Astrocyte of the cerebellum (primary cell): ENCODE measurements at places on chromosomes 7 and 10.

DNA sequence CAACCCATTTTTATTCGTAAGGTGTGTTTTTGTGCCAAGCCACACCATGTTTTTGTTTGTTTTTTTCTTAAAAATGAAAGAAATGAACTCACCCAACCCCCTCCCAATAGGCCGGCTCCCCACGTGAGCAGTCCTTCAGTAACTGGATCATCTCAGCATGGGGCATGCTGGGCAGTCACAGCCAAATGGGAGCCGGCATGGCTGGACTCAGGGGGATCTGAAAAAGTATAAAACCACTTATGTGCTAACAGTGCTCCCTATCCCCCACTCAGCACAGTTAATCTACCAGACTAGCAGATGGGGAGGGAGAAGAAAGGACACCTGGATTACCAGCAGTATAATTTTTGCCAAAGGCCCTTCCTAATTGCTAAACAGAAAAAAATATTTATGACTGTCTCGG lies 39.3 kb downstream of the BAZ1B start:
- DNase-seq = peak; percentile 8

DNA sequence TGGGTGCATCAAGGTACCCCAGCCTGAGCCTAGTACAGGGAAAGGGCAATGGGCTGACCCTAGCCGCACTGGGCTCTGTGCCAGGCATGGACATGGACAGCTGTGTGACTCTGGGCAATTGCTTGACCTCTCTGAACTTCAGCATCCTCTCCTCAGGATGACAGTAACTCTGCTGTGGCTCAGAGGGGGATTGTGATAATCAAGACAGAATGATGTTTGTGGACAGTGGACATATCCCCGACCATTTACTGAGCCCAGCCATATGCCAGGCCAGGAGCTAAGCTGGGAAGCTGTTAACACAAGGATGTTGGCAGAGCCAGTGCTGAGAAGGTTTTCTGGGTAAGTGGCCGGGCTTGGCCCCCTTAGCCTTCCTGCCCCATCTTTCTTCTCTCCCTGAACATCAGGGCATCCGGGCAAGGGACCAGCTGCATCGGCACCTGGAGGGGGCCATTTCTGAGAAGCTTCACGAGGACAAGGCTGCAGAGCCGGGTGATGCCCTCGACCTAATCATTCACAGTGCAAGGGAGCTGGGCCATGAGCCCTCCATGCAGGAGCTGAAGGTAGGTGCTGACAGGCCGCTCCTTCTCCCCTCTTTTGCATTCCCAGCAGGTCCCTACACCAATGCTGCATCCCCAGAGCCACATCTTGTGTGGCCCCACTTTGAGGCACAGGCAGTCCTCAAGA lies 3.5 kb downstream of the CYP26C1 start:
- no peak for DNase-seq

DNA sequence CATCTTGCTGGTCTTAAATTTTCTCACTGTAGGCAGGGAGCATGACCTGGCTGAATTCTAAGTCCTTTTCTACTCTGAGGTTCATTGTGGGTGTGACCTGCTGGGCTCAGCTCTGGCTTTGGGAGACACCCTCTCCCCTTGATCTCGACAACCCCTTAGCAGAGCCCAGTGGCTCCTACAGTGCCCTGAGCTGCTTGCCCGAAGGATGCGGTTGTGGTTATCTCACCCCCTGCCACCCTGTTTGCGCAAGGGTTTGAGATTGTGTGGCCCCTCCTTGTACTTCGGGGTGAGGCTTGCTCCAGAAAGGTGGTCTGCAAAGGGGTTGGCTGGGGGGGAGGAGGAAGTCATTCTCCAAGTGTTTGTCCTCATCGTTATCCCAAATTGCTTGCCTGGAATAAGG lies 55.3 kb downstream of the TCF7L2 start:
- DNase-seq = no peak

GRCh38 chr10:43945094-43945730 lies 296.5 kb upstream of the ZNF32 start:
- no peak for DNase-seq

DNA sequence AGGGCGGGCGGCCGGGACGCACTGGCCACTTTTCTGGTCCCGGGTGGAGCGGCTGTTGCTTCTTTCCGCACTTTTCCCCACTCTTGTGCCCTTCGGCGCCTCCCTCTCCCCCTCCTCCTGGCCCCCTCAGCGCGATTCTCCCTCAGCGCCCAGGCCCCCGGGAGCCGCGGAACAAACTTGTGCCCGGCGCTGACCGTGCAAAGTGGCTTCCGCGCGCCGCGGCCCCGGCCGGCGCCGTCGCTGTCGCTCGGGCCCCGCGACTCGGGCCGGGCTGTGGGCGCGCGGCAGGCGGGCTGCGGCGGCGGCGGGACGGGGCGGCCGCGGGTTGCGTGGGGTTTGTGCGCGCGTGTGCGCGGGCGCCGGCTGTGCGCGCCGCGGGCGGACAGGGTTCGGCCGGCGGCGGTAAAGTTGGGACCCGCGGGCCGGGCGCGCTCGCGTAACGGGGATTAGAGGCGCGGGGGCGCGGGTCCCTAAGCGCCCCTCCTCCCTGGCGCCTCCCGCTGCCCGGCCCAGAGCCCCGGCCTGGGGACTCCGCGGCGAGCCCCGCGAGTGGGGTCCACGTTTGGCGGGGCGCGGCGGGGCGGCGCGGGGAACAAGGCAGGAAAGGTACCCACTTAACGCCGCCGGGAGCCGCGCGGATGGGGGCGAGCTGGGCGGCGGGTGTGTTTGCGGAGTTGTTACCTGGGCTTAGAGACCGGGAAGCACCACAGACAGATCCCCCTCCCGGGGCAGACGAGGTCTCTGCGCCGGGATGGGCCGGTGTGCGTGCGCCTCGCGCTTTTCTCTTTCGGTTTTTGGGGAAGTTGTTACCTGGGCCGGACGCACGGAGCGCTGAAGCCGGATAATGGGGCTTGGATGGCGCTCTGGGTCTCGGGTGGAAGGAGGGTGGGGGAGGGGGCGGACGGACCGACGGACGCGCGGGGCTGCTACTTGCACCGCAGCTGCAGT lies 860 bp downstream of the ZEB1 start:
- no peak for DNase-seq

- DNase-seq = no peak
These were observed 71.8 kb upstream of the PPIF start for GRCh38 chr10:79275431-79275851.

GRCh38 chr10:49564461-49565009 lies 25.6 kb upstream of the ERCC6 start:
- no peak for DNase-seq

DNA sequence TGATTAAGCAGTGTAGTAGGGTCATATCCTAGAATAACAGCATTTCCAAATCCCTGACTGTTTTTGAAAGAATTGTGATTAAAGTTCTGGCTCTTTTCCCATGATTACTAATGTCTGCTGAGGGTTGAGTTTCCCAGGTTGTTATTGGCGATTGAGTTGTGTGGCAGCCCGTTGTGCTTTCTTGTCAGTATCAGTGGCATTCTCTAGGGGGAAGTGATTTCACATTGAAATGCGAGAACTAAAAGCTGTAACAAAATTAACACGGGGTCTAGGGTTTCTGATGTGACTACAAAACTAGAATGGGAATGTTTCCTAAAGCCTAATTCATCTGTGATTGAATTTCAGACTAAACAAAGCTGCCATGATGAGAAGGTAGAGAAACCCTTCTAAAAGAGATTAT lies 349.4 kb downstream of the EXOC4 start:
- DNase-seq = peak; percentile 27

- peak; percentile 2 for DNase-seq
These were observed 68.0 kb upstream of the PCDH15 start for GRCh38 chr10:54869022-54869421.

GRCh38 chr10:48759113-48759901 lies 74.6 kb downstream of the WDFY4 start:
- DNase-seq = no peak

DNA sequence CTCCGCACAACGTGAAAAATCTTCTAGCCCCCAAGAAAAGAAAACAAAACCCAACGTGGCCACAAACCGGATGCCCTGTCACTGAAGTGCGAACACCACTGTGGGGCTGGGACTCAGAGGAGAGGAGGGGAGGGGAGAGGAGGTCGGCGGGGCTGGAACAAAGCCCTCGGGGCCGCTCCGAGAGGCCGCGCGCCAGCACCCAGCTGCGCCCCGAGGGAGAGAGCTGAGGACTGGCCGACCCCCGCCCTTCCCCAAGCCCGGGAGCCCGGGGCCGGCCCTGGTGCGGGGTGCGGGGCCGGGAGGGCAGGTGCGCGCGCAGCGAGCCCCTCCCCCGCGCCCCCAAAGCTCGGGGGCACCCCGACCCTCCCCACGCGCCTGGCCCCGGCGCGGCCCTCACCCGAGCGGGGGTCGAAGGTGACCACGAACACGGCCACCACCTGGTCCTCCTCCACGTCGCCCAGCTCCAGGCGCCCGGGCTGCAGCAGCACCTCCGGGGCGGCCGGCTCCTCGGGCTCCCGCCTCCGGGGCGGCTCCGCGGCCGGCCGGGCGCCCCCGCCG lies 398 bp downstream of the DENND11 start:
- no peak for DNase-seq

DNA sequence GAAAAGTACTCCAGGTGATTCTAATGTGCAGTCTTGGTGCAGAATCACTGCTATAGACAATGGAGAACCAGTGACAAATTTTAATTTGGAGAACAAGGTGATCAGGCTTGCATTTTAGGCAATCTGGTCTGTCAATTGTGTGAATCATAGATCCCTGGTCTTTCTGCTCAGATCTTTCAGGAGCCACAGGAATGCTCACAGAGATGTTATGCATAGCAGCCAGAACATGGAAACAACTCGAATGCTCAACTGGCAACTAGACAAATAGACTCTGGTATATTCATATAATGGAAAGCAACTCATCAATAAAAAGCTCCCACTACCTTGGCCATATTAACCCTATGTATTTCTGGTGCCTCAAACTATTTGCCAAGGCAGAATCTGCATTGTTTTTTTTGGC lies 209.1 kb downstream of the PHF14 start:
- peak; percentile 28 for DNase-seq

DNA sequence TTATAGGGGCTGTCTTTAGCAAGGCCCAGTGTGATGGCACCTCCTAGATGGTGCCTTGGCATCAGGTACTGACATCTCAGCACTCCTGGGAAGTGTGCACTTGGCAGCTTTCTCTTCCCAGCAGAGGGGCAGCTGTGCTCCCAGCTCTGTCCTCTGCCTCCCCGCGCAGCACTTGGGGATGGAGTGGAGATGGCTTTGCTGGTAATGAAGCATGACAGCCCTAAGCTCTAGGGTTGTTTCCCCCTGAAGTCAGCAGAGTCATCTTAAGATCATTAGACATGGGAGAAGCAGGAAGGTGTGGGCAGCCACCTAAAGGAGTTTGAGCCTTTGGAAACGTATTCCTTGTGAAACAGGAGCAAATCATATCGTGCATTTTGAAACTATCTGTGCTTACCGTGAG lies 46.7 kb downstream of the HTRA1 start:
- DNase-seq = no peak

- no peak for DNase-seq
These were observed 5.1 kb downstream of the AUTS2 start for GRCh38 chr7:69603351-69603750.

GRCh38 chr7:26233902-26234511 lies 32.5 kb downstream of the CBX3 start:
- no peak for DNase-seq

DNA sequence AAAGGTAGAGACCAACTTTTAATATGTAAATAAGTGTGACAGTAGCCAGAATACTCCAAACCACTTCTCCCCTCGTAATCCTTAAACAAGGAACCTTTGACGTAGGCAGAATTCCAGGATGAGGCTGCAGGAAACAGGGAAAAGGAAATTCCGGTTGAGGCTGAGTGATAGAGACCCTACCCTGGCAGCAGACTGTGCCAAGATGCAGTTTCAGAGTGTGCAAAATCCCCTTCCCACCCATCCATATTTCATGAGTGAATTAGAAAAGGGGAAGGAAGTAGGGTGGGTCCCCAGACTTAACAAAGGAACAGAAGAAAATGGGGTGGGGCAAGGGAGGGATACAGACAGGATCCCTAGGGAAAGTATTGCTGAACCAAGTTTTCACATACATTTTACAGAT lies 143.0 kb downstream of the RAPGEF5 start:
- DNase-seq = no peak

DNA sequence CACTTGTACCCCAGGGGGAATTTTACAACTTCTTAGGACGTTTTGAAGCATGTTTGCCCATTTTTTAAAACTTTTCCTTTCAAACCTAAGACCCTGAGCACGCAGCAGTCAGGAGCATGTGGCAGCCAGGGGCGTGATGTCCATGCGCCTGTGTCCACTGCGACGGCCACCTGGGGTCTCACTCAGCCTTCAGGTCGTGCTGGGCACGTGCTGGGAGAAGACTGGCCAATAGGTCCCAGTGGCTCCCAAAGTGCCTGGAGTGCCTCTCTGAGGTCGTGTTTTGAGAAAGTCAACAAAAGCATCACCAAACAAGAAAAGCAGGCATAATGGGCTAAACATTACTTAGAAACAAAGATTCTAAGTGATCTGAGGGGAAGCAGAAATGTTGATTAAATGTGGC lies 14.8 kb downstream of the LRRC27 start:
- no peak for DNase-seq

- no peak for DNase-seq
These were observed 1.1 kb upstream of the AKR1B1 start for GRCh38 chr7:134459981-134460380.

- DNase-seq = no peak
These were observed 177.9 kb downstream of the RNF133 start for GRCh38 chr7:122520971-122521555.

DNA sequence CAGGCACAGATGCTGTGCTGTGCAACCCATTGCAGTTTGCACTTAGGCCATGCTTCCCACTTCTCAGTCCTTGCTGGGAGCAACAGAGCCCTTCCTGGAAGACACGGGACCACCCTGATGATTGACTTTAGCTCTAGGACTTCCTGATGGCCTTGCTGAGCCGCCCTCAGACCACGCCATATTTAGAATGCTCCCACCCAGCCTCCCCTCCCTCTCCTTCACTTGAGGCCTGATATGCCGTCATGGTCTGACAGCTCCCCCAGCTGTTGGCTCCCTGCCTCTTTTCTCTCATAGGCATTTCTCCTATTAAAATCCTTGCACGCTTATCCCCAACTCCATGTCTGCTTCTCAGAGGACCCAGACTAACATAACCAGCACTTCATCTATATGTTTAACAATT lies 29.4 kb upstream of the GATAD1 start:
- no peak for DNase-seq

DNA sequence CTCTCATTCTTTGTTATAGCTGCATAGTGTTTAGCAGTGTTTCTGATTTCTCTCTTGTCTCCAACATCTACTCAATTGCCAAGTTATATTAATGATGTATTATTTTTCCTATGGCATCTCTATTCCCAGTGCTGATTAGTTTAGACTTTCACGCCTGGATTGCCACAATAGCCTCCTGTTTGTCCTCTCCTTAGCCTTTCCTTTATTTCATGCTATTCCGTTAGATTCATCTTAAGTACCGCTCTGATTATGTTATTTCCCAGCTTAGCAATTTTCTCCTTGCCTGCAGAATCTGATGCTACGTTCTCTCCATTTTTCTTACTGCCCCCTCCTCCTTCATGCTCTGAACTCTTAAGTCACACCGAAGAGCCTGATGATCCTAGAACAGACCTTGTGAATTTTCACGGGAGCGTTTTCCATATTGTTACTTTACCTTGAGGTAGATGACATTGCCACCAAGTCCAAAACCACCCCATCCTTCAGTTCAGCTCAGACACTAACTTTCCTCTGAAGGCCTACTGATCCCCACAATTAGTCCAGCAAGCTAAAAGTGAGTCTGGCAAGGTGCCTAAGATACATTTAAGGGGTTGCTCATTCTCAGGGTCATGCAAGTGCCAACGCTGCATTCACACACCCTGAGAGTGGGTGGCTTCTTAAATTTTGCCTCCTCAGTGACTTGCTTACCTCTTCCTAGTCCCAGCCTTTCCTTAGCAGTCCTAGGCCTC lies 6.6 kb upstream of the NRF1 start:
- DNase-seq = no peak

GRCh38 chr10:125035588-125036295 lies 93.8 kb downstream of the ZRANB1 start:
- DNase-seq = no peak
